ENCODE measurements at places on chromosomes 4 and X. TPM values are rescaled to one million over a fixed set of nuclear protein-coding genes. Genes with fewer than 3 reads are reported as not detected.

JCHAIN gene
- total RNA-seq = 0.32 TPM

KIAA1210 gene
- not detected for total RNA-seq

PDCL2 gene
- total RNA-seq = not detected

DDIT4L gene
- total RNA-seq = 0.34 TPM

GAGE2A gene
- not detected for total RNA-seq

RTL5 gene
- total RNA-seq = 1.5 TPM

CCNA2 gene
- 58.9 TPM for total RNA-seq

HSFX2 gene
- not detected for total RNA-seq

RXFP1 gene
- not detected for total RNA-seq

VGLL1 gene
- total RNA-seq = not detected

XAGE1B gene
- not detected for total RNA-seq

TXK gene
- 0.15 TPM for total RNA-seq

SMR3B gene
- not detected for total RNA-seq

HOPX gene
- not detected for total RNA-seq

FAM133A gene
- total RNA-seq = not detected

- peak; percentile 46 for DNase-seq
Observed at GRCh38 chr4:52659001-52659721, at the start of gene USP46. Gene USP46, minus strand, starts transcription at chr4:52659301. Its CDS starts 151 bp downstream, at chr4:52659150.

- no peak for DNase-seq
Observed at GRCh38 chrX:40637687-40638086, 9.7 kb downstream of the CXorf38 start.

DNA sequence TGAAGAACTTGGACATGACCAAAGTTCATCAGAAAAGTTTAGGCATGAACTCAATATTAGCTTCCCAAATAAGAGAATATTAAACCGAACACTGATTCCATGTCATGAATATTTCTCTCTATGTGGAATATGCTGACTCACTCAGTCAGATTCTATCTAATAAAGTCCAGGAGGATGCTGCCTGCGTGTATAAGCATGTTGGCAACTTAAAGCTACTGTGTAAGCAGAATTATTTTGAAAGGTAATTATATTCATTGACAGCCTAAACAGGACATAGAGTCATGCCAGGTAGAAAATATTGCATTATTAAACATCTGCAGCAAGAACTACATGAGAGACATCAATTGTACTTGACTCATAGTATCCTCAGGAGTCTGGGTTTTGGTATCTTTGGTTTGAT, 367.9 kb upstream of the SPOCK3 start:
- no peak for DNase-seq

DNA sequence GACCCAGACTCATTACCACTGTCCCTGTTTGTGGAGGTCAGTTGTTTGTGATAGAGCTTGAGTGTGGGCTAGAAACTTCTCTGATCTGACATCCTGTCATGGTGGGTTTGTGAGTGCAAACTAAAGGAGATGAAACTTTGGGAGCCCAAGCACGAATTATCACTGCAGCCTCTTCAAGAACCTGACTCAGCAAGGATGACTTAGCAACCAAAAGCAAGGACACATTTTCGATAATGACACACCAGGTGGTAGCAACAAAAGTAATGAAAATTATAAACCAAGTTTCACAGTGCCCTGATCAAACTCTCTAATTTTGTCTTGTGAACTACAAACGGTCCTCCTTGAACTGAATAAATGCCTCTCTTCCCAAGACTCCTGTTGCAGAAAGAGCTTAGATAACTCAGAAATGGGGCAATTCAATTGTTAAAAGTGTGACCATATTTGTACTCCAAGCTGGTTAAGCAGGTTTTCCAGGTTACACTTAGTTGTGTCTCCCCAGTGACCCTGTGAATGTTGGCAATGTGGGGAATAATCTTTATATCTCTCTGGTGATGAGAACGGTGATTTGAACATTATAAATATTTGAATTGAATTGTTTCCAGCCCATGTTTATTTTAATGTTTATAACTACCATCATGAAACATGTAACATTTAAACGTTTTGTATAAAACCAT, 52.6 kb upstream of the ATP8A1 start:
- no peak for DNase-seq

GRCh38 chr4:80989921-80990544, 40.5 kb upstream of the BMP3 start:
- DNase-seq = peak; percentile 78

- DNase-seq = no peak
Observed at GRCh38 chrX:39491548-39492297, 606.0 kb downstream of the BCOR start.

DNA sequence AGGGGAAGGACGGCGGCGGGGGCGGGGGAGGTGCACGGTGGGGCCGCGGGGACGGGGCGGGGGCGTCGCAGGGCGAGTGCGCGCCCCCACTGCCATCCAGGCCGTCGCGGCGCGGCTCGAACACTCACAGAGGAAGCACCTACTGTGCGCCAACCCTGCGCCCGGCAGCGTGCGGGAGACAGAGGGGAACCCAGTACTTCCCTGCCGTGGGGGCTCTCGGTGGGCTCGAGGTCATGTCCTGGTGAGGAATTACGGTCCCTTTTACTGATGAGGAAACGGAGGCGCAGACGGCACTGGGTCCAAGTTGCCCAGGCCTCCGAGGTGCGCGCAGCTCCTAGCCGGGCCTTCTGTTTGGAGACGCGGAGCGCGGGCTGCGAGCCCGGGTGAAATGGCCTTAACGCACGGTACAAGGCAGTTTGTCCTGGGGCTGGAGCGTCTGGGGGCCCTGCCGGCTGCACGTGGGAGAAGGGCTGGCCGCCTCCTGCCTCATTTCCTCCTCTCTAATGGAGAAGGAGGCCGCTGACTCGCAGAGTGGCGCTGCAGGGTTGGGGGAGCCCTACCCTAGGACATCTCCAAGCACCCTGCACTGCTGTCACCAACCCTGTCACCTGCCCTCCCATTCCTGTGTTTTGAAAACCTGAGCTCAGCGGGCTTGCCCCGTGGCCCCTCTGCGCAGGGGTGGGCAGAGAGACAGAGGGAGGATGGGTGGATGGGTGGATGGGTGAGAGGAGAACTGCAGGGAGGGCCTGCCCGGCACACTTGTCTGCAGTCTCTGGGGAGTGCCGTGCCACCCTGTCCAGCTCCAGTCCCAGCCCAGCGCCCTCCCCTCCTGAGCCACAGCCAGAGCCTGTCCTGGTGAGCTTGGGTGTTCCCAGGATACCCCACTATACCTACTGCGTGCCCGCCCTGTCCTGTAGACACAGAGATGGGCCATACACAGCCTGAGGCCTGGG, 106.0 kb downstream of the ADRA2C start:
- DNase-seq = no peak

GRCh38 chr4:150826306-150826705, 188.8 kb downstream of the LRBA start:
- no peak for DNase-seq

DNA sequence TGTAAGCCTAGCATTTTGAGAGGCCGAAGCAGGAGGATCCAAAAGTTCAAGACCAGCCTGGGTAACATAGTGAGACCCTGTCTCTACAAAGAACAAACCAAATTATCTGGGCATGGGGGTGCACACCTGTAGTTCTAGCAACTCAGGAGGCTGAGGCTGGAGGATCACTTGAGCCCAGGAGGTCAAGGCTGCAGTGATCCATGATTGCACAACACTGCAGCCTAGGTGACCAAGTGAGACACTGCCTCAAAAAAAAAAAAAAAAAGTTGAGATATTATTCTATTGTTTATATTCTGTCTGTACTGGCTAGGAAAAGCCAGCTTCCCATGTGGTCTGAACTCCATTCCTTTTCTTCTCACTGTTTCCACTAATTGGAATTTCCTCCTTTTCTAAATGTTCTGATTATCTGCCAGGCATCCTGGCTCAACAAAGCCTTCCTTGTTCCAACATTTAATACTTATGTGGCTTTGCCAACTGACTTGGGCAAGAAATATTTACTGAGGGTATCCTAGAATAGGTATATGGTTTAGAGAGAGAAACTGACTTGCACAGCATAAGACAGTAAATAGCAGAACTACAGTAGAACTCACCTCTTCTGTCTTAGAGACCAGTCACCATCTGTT, 175.2 kb upstream of the ADAMTS3 start:
- no peak for DNase-seq

DNA sequence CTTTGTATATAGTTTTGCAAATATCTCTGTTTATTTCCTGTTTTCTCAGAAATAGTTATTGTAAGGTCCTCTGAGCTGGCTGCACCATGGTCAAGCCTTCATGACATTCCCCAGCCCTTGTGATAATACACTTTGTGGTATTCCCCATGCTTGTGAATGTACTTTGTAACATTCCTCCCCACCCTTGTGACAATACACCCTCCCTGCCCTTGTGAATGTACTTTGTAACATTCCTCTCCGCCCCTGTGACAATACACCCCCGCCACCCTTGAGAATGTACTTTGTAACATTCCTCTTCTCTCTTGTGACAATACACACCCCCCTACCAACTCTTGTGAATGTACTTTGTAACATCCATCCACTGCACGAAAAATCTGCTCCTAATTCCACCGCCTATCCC, 530.7 kb downstream of the CENPC start:
- no peak for DNase-seq

Measured in HFFc6 (cell line).